ENCODE measurements at places on chromosomes 11 and 22.

DNA sequence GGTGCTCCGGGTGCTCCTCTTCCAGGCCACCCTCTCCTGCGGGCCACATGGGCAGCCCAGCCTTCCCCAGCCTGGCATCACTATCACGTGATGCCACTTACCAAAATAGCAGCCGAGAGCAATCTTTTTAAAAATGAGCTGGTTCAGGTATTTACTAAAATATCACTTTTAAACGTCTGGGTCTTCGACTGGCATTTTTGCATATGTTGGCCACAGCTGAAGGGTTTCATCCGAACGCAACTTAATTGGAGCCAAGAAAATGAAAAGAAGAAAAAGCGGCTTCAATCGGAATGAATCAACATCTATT lies 94.6 kb upstream of the ANO1 start:
- DNase-seq = no peak

DNA sequence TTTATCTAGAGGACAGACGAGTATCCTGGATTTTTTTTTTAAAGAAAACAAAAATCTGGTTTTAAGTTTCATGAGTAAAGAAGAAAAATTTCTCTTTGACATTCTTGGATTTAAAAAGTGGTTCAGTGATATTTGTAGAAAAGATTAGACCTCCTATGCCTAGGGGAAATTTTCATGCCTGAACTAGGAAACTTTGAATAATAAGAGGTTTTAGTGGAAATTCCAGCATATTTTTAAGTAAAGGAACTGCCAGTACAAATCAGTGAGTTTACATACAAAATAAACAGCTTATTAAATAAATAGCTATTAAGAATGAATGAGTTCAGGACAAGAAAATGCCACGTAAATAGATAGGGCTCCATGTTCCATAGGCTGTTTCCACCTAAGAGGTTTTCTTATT lies 17.5 kb downstream of the JAM3 start:
- DNase-seq = no peak

GRCh38 chr11:8011371-8011770 lies 24.2 kb downstream of the EIF3F start:
- DNase-seq = no peak

DNA sequence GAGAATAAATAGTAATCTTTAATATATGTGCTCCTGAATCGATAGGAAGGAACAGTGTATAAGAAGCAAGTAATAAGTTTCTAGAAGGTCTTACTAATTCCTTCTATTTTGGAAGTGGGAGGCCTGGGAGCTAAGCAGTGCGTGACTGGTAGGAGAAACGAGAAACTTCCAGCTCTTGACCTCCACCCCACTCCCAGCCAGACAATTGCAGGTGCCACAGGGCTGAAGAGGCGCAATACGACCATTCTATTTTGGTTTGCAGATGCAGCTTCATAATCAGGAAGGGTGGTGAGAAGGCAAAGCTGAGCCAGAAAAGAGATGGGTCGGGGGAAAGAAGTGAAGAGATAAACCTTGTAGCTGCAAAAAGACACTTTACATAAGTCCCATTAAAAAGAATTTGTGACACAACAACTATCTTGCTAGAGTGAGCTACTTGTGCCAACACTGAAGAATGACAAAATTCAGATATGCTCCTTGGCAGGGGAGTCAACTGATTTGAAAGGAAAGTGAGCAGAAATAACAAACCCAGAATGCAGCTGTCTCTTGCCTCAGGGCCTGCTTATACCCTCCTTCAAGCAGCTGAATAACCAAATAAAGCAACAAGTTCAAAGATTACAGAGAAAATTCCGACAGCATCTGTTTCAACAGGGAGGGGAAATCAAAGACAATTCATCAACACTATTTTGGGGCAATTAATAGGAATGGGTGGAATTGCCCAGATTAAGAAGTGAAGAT lies 35.1 kb downstream of the GRIA4 start:
- no peak for DNase-seq

DNA sequence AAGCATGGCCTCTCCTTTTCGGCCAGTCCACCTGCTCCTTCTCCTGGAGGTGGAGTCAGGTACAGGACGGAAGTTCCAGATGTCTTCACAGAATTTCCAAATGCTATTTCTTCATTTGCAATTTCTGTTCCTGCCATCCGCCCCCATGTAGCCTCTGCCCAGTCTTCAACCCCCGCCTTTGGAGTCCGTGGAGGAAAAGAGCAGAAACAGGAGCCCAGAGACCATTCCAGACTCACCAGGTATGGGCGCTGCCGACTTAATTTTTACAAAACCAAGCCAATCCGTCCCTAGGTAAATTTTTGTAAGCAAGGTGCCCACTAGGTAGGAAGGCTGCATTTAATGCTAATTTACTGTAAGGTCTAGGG lies 28.9 kb downstream of the RELT start:
- no peak for DNase-seq

- DNase-seq = no peak
Observed at GRCh38 chr11:74685338-74685737, 45.9 kb downstream of the CHRDL2 start.

- peak; percentile 24 for DNase-seq
Observed at GRCh38 chr22:38754751-38755154, 1.0 kb downstream of the SUN2 start.

- no peak for DNase-seq
Observed at GRCh38 chr11:60924110-60924905, at the start of gene TMEM132A. TMEM132A (plus strand) TSS chr11:60924460; CDS start chr11:60924634, 174 bp downstream.

GRCh38 chr22:37165940-37166674 lies 16.4 kb upstream of the IL2RB start:
- DNase-seq = no peak

DNA sequence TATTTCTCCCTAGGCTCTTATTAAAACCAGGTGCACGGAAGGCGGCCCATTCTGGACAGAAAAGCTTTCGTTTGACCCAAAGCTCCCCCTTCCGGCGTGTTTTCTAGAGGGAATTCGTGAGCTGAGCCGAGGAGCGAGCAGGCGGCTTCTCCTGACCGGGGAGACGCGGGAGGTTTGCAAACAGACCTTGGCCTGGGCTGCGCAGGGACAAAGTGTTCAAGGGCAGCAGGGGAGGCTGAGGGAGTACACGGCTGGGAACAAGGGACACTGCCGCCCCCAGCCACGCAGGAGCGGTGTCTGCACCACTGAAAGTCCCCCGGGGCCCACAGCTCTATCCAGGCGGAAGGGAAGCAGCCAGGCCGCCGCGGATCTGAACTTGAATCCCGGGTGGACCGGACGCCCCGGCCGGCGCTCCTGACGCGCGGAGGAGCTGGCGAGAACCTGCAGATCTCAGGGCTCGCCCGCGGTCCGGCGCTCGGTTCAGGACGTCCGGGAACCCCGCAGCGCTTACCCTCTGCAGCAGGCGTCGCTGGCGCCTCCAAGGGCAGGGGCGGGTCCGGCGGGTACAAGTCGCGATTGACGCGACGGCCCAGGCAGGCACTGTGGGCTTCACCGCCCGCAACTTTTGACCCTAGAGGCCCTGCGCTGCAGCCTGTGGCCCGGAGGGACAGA lies 101.9 kb downstream of the WT1 start:
- peak; percentile 33 for DNase-seq

DNA sequence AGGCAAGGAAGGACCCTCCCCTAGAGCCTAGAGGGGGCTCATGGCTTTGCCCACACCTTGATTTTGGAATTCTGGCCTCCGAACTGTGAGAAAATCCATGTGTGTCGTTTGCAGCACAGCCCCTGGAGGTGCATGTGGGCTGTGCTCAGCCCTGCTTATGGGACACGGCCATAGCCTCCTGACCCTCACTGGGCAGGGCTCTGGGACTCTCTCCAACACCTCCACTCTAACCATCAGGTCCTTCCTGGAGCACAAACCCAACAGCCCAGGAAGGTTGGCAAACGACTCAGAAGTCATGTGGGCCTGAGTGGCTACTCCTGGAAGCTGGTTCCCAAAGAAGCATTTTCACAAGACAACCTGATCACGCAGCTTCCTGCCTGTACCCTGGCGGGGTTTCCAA lies 144.1 kb downstream of the CTTN start:
- no peak for DNase-seq

DNA sequence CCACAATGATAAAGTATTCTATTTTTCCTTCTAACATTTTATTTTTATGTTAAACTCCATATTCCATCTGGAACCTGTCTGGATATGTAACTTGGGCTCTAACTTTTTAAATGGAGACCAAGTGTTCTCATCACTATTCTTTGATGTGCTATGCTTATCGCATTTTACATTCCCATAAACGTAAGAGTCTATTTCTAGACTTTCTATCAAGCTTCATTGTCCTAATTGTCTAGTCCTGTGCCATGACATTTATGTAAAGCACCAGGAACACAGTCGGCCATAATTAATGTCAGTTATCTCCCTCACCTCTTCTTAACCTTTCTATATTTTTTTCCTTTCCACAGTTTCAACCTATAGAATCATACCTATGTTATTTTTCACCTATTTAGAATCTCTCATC lies 113.9 kb upstream of the TEAD1 start:
- DNase-seq = no peak

- DNase-seq = peak; percentile 83
Observed at GRCh38 chr22:49929211-49929979, 11.0 kb downstream of the CRELD2 start.

- no peak for DNase-seq
Observed at GRCh38 chr11:75467311-75467710, 34.3 kb upstream of the KLHL35 start.

GRCh38 chr11:70826541-70827335 lies 425.6 kb downstream of the SHANK2 start:
- no peak for DNase-seq

GRCh38 chr11:33869481-33870422 lies 22.1 kb downstream of the LMO2 start:
- DNase-seq = peak; percentile 19

DNA sequence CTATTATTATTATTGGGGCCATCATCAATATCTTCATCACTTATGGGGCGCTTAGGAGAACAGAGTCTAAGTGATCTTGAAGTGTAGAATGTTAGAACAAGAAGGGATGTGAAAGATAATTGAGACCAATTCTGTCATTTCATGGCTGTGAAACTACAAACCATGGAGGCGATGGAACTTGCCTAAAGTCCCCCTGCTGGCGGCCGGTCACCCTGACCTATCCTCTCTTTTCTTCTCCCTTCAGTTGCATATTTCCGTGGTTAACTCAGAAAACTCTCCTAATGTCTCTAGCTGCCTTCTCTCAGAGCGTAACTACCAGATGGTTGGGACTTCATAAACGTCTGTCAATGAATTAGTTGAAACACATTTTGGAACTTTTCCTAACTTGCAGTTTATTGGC lies 6.6 kb upstream of the OR4B1 start:
- DNase-seq = no peak

DNA sequence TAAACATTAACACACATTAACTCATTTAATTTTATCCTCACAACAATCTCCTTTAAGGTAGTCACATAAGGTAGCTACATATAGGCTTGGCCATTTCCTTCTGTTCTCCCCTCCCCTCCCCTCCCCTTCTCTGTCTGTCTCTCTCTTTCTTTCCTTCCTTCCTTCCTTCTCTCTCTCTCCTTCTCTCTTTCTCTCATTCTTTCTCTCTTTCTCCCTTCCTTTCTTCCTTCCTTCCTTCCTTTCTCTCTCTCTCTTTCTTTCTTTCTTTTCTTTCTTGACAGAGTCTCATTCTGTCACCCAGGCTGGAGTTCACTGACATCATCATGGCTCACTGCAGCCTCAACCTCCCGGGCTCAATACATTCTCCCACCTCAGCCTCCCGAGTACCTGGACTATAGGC lies 22.3 kb upstream of the NUP160 start:
- DNase-seq = no peak

- DNase-seq = no peak
Observed at GRCh38 chr11:1342946-1343345, 33.5 kb upstream of the TOLLIP start.

DNA sequence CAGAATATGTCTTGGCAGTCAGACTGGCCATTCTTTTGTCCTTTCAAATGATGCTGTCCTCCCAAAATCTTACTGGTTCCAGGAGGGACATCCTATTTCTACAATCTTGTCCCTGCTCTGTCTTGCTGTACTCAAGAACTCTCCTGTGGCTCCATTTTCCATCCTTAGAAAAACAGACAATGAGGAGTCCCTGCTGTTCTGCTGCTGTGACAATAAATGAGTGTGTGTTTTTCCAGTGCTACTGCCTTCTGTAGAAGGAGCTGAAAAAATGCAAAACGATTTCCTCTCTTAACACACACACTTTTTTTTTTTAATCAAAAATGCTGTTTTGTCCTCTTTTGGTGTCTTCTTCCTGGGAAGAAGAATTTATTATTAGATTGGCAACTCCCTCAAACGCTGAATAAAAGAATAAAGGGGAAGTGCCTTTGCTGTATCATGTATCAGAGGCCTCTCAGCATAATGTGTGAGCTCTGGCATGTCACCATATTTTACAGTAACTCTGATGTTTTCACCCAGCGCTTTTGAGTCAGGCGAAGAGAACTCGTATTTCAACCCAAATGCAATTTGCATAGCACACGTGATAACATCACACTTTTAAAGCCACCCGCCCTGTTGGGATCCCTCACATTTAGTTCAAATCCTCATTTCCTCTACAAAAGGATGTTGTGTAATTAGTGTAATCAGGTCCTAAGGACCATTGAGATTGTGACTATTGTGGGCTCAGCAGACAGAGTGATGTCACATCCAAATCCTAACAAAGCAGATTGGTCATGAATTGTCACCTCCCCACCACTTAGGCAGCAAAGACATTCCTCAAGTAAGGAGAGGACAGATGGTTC lies 496.0 kb upstream of the LARGE1 start:
- DNase-seq = no peak

GRCh38 chr11:110830747-110831146 lies 118.5 kb upstream of the ARHGAP20 start:
- DNase-seq = no peak

GRCh38 chr11:117950993-117951961 lies 22.1 kb upstream of the TMPRSS13 start:
- DNase-seq = no peak

DNA sequence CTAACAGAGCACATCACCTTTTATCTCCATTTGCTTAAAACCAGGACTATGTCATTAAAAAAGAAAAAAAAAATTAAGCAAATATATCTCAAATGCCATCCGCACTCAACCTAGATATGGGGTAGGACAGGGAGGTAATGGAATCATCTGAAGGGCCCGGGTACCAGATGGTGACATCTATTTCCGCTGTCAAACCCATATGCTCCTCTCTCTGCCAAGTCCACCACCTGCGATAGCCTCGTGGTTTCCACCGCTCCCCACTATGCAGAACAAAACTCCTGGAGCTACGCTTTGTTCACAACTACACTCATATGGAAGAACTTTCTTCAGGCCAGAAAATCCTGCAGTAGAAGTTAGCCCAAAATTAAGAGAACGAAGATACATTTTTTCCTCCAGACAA lies 31.4 kb downstream of the FEZ1 start:
- DNase-seq = no peak
